ENCODE measurements at places on chromosomes 7 and 10. TPM values are rescaled to one million over a fixed set of nuclear protein-coding genes. Genes with fewer than 3 reads are reported as not detected.

The ENO4 gene
- total RNA-seq = not detected

The TMEM213 gene
- total RNA-seq = not detected

The TRIM50 gene
- total RNA-seq = not detected

The DNAJB9 gene
- total RNA-seq = 19.4 TPM

GRCh38 chr10:16989826-16990293, 139.8 kb downstream of the CUBN start:
- DNase-seq = no peak

DNA sequence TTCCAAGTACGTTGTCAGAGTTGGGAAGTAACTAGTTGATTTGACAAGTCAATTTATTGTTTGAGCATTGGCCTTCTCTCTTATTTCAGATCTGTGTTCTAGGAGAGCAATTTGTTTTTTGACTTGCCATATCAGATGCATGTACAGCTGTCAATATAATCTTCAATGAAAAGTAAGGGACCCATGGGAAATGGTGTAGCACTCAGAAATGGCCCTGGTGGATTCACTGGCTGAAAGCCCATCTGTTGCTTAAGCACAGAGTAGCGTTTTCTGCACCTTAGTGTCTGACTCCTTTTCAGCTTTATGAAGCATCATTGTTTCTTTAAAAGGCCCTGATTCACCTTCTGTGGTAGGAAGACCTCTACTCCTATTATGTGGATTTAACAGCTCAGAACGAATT, 10.2 kb downstream of the GARS1 start:
- DNase-seq = no peak

DNA sequence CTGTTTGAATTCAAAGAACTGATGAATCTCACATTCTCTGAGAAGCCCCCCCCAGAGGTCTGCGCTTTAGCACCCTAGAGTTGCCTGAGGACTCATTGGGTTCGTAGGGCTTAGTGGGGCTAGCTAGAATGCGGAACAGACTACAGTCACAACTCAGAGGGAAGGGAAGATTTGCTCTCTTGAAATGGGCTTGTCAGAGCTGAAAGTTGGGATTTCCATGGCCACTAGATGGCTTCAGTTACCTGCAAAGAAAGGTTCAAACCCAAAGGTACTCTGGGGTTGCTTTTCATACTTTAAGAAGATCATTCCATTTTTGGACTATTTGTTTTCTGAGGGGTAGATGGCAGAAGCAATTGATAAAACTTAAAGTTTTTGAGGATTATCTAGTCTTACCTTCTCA, 205.0 kb downstream of the BBS9 start:
- DNase-seq = no peak

- DNase-seq = no peak
These were observed 28.4 kb upstream of the PRKAG2 start for GRCh38 chr7:151905353-151905752.

DNA sequence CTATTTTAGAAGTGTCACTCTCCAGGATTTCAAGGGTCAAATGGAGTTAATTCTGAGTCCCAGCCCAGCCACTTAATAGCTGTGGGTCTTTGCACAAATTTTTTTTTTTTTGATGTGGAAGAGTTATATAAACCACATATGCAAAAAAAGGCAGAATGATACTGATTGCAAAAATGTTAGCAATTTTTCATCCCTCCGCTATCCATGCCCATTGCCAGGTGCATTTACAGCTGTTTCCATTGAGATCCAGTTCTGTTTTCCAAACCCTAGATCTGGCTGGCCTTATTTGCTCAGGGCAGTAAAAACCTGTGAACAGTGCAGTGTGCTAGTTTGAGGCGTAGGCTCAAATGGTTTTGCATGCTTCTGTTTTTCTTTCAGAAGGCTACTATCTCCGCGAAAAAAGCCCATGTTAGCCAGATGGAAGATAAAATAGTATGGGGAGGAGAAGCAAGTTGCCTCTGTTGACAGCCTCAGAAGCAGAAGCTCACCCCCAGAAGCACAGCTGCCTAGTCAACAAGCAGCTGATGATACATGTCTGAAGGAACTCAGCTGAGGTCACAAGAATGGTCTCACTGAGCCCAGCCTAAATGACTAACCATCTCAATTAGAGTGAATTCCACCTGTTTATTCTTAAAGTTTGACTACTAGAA, 997 bp upstream of the ZNF138 start:
- DNase-seq = no peak
